ENCODE measurements at places on chromosomes 12 and 14.

- no peak for DNase-seq
Observed at GRCh38 chr14:23533652-23534435, 17.7 kb downstream of the ZFHX2 start.

- DNase-seq: no peak
Observed at GRCh38 chr12:53218551-53219291, 11.7 kb upstream of the ITGB7 start.

DNA sequence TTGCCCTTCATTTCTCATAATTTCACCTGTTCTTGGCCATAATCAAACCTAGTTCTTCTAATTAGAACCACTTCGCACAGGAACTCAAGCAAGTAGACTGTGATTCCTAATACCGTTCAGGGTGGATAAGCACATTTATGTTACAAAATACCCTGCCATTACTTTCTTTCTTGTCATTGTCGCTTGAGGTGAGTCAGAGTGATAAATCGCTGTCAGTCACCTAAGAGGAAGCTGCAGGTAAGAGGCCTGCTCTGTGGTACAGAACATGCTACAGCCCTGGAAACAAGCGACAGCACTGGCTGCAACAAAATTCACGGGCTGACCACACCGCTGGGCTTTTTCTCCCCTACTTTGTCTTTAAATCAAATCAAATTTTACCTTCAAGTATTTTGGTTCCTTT lies 218.2 kb downstream of the ANO6 start:
- DNase-seq: no peak

DNA sequence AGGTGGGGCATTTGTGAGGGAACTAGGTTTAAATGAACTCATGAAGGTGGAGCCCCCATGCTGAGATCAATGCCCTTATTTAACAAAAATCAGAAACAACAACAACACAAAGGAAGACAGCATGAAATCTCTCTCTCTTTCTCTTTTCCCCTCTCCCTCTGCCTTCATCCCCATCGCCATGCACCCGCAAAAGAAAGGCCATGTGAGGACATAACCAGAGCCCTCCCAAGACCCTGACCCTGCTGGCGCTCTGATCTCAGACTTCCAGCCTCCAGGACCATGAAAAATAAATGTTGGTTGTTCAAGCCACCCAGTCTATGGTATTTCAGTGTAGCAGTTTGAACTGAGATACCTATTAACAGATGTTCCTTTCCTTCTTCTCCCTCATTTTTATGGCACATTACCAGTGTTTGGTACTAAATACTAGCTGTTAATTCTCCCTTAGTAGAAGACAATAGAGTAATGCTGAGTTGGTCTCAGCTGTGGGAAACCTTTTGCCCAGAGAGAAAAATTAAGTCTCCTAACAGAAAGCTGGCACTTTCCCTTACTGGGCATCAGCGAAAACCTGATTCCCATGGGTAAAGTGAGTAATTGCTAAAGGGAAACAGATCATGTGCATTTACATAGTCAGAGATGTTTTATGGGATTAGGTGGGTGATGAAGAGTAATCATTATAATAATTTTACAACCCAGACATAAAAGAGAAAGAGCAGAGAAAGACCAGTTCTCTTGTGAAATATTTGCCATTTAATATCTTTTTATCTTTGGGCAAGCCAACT lies 264.0 kb upstream of the PLEKHG7 start:
- no peak for DNase-seq
